ENCODE measurements at places on chromosomes 12 and 14.
A peak's percentile ranks its signal among the peaks of the same experiment; 100 is the strongest.

GRCh38 chr12:76024942-76025600 lies 6.5 kb downstream of the PHLDA1 start:
- no peak overlapping the region for H3K4me3 ChIP-seq
- peaks cover 46% of the 10 kb centered on the region for H3K4me1 ChIP-seq
- peaks cover 13% of the 10 kb centered on the region for H3K36me3 ChIP-seq
- no peak overlapping the region for H3K27ac ChIP-seq
- H3K27me3 ChIP-seq: no peaks in the 10 kb centered on the region

- no peak overlapping the region for H3K27ac ChIP-seq
- H3K4me3 ChIP-seq: no peak overlapping the region
- H3K36me3 ChIP-seq: no peaks in the 10 kb centered on the region
- no peak for DNase-seq
- H3K27me3 ChIP-seq: peaks cover 3% of the 10 kb centered on the region
- peaks cover 10% of the 10 kb centered on the region for H3K4me1 ChIP-seq
Measured at GRCh38 chr14:101709533-101709881, 52.0 kb upstream of the PPP2R5C start.

DNA sequence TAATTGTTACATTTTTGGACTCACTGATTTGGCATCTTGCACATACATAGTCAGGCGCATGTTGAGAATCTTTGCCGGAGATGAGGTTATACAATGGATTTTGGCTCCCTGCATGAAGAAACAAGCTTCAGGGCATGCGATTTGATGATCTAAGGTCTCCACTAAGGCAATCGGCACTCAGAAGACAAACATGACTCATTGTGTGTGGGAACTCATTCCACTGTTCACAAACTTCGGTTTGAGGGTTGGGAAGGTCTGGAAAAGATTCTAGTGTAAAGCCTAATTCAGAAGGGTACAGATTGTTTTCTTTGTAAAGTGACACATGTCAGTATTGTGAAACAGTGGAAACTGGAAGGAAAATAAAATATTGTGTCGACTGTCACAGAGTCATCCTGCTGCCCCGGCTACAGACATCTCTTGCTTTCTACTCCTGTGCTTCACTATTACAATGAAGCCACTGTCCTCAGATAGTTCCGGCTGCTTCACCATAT lies 192.6 kb upstream of the HMGA2 start:
- no peaks in the 10 kb centered on the region for H3K4me1 ChIP-seq
- H3K4me3 ChIP-seq: no peak overlapping the region
- no peaks in the 10 kb centered on the region for H3K27me3 ChIP-seq
- no peak overlapping the region for H3K27ac ChIP-seq
- DNase-seq: no peak

- no peaks in the 10 kb centered on the region for H3K36me3 ChIP-seq
- DNase-seq: no peak
- peaks cover 15% of the 10 kb centered on the region for H3K4me1 ChIP-seq
Measured at GRCh38 chr12:14928931-14929330, 9.4 kb downstream of the ERP27 start.

- DNase-seq: no peak
- H3K27ac ChIP-seq: no peak overlapping the region
- no peak overlapping the region for H3K4me3 ChIP-seq
- no peaks in the 10 kb centered on the region for H3K36me3 ChIP-seq
- H3K27me3 ChIP-seq: 0 out of 2 replicates have a peak, but pooled peaks cover 2% of the 10 kb centered on the region
Measured at GRCh38 chr14:37048666-37049071, 123.7 kb downstream of the SLC25A21 start.

DNA sequence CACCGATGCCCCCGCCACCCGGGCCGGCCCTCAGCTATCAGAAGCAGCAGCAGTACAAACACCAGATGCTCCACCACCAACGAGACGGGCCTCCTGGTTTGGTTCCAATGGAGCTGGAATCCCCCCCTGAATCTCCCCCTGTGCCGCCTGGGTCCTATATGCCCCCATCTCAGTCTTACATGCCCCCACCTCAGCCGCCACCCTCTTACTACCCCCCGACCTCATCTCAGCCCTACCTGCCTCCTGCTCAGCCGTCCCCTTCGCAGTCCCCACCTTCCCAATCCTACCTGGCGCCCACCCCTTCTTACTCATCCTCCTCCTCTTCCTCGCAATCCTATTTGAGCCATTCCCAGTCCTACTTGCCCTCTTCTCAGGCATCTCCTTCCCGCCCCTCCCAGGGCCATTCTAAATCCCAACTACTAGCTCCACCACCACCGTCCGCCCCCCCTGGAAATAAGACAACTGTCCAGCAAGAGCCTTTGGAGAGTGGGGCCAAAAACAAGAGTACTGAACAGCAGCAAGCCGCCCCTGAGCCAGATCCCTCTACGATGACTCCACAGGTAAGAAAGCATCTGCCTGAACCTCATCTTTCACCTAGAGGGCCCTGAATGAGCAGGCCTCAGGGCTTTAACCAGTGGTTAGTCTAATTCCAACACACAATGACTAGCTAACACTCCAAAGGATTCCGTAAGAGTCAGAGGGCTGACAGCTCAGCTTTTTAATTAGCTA lies 851 bp downstream of the YLPM1 start:
- H3K36me3 ChIP-seq: peaks cover 31% of the 10 kb centered on the region
- no peaks in the 10 kb centered on the region for H3K27me3 ChIP-seq
- peak overlapping the region; percentile 77 for H3K27ac ChIP-seq
- peaks cover 50% of the 10 kb centered on the region for H3K4me1 ChIP-seq

- peaks cover 3% of the 10 kb centered on the region for H3K27me3 ChIP-seq
- DNase-seq: no peak
- H3K27ac ChIP-seq: no peak overlapping the region
- H3K4me3 ChIP-seq: no peak overlapping the region
- no peaks in the 10 kb centered on the region for H3K36me3 ChIP-seq
- H3K4me1 ChIP-seq: no peaks in the 10 kb centered on the region
Measured at GRCh38 chr12:79451978-79452377, 238.8 kb downstream of the PAWR start.

- H3K4me1 ChIP-seq: no peaks in the 10 kb centered on the region
- DNase-seq: no peak
- no peaks in the 10 kb centered on the region for H3K36me3 ChIP-seq
- H3K4me3 ChIP-seq: no peak overlapping the region
- no peak overlapping the region for H3K27ac ChIP-seq
Measured at GRCh38 chr14:71883094-71883493, 49.1 kb upstream of the RGS6 start.

DNA sequence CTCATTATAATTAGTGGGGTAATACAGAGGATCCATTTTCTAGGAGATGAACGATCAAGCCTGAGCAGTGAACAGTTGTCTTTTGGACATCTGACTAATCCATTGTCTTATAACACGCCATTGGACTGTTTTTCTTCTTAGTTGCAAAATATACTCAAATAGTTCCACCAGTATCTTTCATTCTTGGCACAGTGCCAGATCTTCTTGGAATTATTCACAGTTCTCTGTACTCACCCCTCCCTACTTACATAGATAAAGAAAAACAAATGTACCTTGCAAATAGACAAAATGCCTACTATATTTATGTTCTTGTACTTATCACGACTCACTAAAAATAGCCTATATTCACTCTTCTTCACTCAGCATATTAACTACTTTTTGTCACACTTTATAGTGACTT lies 3.8 kb downstream of the CBLN3 start:
- no peak for DNase-seq
- H3K27me3 ChIP-seq: no peaks in the 10 kb centered on the region
- H3K36me3 ChIP-seq: no peaks in the 10 kb centered on the region
- H3K4me3 ChIP-seq: no peak overlapping the region
- H3K27ac ChIP-seq: no peak overlapping the region

DNA sequence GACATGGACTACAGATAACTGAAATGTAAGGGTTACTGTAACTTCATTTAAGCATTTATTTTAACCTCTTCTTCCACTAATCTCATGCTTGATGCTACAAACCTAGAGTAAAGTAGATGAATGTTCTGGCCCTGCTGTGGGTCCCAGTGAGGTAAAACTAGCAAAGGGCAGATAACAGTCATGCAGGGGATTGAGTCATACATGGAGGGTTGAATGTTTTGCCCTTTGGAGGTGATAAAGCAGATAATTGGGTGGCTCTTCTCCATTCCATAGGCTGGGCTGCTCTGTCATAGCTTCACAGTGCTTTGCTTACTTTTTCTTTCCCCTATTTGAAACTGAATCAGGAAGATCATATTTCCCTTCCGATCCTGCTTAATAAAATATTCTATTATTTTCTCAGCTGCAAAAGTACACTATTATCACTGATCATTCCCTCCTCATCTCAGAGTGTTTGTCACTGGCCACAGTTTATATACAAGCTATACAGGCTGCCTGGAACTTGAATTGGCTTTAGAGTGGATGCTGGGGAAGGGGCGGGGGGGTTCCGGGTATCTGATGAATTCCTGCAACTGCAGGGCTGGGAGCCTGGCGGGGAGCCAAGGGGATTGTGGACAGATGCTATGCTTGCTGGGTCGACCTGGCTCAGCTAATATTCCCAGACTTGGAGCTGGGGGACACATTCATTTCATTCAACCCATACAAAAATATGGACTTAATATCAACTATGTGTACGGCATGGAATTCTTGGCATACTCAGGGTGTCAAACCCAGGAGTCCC lies 235.1 kb downstream of the NRXN3 start:
- DNase-seq: no peak
- no peaks in the 10 kb centered on the region for H3K36me3 ChIP-seq
- H3K27ac ChIP-seq: no peak overlapping the region
- no peaks in the 10 kb centered on the region for H3K4me1 ChIP-seq
- no peaks in the 10 kb centered on the region for H3K27me3 ChIP-seq
- H3K4me3 ChIP-seq: no peak overlapping the region

- H3K27me3 ChIP-seq: no peaks in the 10 kb centered on the region
- H3K27ac ChIP-seq: no peak overlapping the region
- H3K4me3 ChIP-seq: no peak overlapping the region
- H3K36me3 ChIP-seq: no peaks in the 10 kb centered on the region
- H3K4me1 ChIP-seq: peaks cover 35% of the 10 kb centered on the region
Measured at GRCh38 chr12:111413442-111414086, 7.8 kb downstream of the SH2B3 start.

- H3K27me3 ChIP-seq: no peaks in the 10 kb centered on the region
- no peak overlapping the region for H3K4me3 ChIP-seq
- no peak for DNase-seq
Measured at GRCh38 chr12:123530668-123531067, 2.9 kb downstream of the RILPL1 start.

- no peaks in the 10 kb centered on the region for H3K36me3 ChIP-seq
- no peak overlapping the region for H3K4me3 ChIP-seq
- no peak for DNase-seq
- H3K4me1 ChIP-seq: no peaks in the 10 kb centered on the region
- H3K27me3 ChIP-seq: no peaks in the 10 kb centered on the region
Measured at GRCh38 chr12:97048421-97049035, 141.5 kb downstream of the NEDD1 start.

DNA sequence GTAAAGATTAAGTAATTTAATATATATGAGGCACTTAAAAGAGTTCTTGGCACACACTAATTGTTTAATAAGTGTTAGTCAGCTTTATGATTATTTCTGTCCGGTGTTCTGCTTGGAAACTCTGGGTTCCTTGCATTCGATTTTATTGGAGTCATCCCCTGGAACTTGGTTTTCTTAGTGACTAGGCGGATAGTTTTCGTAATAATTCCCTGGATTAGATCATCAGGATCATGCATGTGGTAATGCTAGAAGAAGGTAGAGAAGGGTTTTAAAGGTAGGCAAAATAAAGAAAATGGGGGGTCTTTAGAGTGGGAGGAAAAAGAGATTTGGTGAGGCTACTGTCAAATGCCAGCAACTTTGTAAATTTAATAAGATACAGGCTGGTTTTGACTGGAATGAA lies 88.4 kb downstream of the MYF5 start:
- H3K4me3 ChIP-seq: no peak overlapping the region
- peak; percentile 14 for DNase-seq
- H3K27ac ChIP-seq: no peak overlapping the region

DNA sequence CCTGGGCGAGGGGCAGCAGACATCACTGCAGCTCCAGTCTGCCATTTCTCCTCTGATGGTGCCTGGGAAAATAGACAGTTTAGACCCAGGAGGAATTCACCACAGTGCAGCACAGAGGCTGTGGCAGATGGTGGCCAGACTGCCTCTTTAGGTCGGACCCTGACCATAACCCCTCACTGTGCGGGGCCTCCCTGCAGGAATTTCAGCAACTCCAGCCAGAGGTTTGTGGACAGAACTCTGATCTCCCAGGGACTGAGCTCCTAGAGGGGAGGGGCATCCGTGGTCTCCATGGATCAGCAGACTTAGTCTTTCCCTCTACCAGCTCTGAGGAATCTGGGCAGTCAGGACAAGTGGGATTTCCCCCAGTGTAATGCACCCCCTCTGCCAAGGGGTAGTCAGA lies 106.5 kb downstream of the ZC3H14 start:
- no peaks in the 10 kb centered on the region for H3K27me3 ChIP-seq
- no peaks in the 10 kb centered on the region for H3K36me3 ChIP-seq
- no peak for DNase-seq
- no peak overlapping the region for H3K4me3 ChIP-seq
- no peak overlapping the region for H3K27ac ChIP-seq

DNA sequence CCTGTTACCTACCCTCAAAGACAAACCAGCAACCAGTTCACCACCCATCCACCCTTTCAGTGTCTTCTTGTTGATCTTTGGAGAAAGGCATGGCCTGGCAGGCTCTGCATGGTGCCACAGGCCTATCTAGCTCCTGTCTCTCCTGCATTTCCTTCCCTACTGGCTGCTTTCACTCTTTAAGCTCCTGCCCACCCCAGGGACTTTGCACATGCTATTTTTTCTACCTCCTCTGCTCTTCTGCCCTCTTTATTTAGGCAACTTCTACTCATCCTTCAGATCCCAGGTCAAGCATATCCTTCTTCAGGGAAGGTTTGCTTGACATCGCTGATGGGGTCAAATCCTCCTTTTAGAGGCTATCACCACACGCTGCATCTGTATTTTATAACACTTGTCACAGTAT lies 27.1 kb upstream of the GPRC5A start:
- no peaks in the 10 kb centered on the region for H3K36me3 ChIP-seq
- no peaks in the 10 kb centered on the region for H3K27me3 ChIP-seq
- H3K4me3 ChIP-seq: no peak overlapping the region
- no peak for DNase-seq
- H3K4me1 ChIP-seq: peaks cover 10% of the 10 kb centered on the region

DNA sequence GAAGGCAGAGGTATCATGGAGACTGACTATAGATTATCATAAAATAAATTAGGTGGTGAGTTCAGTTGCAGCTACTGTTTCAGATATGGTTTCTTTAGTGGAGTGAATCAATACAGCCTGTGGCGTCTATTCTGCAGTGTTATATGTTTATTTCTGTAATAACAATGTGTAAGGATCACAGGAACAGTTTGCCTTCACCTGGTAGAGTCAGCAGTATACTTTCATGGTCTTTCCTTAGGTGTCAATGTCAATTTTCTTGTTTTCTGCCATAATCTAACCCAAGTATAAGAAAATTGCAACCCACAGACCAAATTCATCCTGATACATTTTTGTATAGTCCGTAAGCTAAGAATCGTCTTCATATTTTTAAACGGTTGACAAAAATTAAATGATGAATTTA lies 140.4 kb upstream of the ATF7IP start:
- H3K4me1 ChIP-seq: peaks cover 10% of the 10 kb centered on the region
- no peak overlapping the region for H3K4me3 ChIP-seq
- H3K27ac ChIP-seq: no peak overlapping the region
- H3K36me3 ChIP-seq: no peaks in the 10 kb centered on the region

Measured in Karpas-422 (cell line).